ENCODE measurements at places on chromosomes 12 and 14.

GRCh38 chr12:39301422-39301821, 141.5 kb downstream of the KIF21A start:
- DNase-seq, result no peak

DNA sequence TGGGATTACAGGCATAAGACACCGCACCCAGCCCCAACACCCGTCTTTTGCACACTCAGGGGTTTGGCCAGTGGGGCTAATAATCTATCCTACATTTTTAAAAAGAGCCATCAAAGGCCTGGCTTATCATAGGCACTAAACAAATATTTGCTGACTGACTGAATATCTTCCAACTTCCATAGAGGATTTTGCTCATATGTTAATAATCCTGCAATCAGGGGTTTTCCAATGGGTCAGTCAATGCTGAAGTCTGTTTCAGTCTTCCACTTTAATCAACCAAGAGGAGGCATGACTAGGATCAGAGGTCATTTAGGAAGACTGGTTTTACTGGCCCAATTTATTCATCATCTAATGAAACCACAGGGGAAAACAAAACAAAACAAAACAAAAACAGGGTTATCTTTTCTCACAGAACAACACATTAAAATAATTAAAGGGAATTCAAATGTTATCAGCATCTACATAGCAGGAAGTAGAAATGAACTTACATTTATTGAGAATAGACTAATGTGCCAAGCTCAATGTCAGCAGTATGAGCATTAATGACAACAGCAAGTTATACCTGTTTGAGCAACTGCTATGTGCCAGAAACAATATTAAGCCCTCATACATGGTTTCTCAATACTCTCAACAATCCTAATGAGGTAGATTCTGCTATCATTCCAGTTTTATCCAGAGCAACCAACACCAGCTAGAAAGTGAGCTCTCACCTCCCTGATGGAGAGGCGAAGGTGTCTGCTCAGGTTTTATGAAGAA, 372.2 kb downstream of the EGLN3 start:
- no peak for DNase-seq

GRCh38 chr12:88706286-88706685, 126.0 kb upstream of the KITLG start:
- no peak for DNase-seq

DNA sequence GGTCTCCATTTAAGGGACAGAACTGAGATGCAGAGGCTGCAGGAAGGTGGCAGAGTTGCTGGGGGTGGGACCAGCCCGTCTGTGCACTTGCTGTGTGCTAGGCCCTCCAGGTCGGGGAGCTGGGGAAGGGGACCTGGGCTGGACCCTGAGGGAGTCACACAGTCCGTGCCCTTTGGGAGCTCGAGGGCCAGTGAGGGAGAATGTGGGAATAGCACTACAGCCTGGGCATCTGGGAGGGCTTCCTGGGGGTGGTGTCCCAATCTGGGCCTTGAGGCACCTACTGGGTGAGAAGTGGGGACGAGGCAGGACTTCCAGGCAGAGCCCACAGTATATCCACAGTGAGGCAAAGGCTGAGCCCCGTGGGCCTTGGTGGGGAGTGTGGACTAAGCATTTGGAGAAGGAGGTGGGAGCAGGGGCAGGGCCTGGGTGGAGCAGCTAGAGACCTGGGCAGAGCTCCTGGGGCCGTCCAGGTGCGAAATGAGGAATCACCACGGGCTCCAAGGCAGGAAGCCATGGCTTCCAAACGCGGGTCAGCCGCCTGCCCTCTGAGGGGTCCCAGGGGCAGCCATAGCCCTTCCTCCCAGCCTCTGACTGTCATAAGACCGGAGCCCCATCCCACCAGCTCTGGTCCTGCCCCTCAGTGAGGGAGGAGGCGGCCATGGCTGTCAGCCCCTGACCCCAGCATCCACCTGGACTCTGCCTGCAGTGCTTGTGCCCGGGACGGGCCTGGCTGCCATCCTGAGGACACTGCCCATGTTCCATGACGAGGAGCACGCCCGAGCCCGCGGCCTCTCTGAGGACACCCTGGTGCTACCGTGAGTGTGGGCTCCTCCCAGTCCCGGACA, 6.6 kb downstream of the ASPG start:
- DNase-seq, result no peak

DNA sequence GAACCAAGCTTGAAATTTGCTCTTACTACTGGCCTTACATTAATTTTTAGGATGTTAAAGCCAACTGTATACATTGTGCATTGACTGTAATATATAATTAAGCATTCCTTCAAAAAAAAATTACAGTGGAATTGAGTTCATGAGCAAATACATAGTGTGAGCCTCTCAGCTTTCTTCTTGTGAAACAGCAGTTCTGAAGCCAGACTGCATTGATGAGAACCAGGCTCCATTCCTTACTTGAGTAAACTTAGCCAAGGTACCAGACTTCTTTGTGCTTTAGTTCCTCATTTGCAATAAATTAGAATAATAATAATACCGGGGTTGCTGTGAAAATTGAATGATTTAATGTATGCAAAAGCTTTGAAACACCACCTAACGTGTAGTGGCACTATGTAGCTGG, 169.5 kb downstream of the ANO4 start:
- DNase-seq, result no peak

GRCh38 chr12:58557171-58557570, 363.1 kb downstream of the LRIG3 start:
- DNase-seq, result no peak

DNA sequence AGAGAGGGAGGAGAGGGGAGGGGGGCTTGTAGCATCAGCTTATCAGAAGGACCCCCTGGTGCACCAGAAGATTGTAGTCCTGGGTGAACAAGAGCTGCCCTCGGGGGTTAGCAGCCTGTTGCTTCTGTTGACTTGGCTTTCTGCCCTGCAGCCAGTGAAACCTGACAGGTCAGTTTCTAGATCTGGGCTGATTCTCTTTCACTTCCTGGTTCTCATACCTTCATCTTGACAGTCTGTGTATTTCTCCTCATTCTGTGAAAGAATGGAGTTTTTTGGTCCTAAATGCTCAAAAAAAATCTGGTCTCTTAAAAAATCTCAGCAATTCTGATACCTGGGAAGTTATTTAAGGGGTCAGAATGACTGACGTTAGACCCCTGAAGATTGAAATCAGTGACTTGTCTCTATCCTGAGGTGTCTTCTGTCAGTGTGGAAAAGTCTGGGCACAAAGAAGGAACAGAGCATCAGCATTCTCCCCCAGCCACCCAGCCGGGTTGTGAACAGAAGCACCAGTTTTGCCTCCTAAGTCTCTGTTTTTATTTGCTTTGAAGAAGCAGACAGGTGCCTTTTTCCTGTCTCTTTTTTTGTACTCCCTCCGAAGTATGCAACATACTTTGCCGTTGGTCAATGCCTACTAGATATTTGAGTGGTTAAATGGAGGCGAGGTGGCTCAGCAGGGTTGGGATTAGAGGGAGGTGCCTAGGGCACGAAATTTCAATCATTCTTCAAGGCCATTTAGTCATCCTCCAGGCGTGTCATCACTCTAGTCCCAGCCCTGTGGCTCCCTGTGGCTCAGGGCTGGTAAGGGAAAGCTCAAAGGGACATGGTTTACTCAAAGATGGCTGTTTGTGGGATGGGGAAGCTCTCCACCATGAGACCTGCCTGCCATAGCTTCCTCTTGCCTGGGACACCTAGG, 24.0 kb downstream of the TTC9 start:
- no peak for DNase-seq

- peak; percentile 62 for DNase-seq
Observed at GRCh38 chr12:76790564-76791552, 26.9 kb downstream of the ZDHHC17 start.

DNA sequence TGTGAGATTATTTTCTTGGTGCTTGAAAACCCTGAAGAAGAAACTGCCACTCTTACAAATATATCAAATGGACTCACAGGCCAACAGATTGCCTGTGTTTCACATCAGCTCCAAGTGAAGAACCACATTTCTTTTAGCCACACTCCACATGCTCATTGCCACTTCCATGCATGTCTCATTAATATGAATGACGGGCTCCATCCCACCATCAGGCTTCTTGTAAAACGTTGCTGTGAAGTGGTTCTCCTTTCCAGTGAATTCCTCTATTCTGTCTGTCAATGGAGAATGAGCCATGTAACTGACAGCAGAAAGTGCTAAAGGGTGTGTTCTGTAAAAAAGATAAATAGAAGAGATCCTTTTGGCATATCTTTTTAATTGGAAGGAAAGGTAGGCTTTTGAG, 188.2 kb upstream of the RMST start:
- DNase-seq, result no peak

DNA sequence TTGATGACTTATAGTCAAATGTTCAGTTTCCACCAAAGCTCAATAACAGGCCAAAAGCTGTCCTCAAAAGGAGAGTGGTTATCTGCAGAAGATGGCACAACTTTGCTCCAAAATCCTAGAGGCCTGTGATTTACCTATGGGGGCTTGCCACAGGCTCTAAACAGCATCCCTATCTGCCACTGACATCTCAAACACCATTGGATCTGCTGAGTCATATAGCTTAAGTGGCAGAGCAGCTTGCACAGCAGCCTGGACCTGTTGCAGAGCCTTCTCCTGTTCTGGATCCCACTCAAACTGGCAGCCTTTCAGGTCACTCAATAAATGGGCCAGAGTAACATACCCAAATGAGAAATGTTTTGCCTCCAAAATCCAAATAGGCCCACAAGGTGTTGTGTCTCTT, 60.6 kb upstream of the NAA30 start:
- no peak for DNase-seq

- no peak for DNase-seq
Observed at GRCh38 chr12:67545298-67545697, 103.2 kb upstream of the DYRK2 start.

- no peak for DNase-seq
Observed at GRCh38 chr12:67788118-67788517, 139.6 kb downstream of the DYRK2 start.

GRCh38 chr12:23729359-23729758, 220.1 kb downstream of the SOX5 start:
- no peak for DNase-seq

DNA sequence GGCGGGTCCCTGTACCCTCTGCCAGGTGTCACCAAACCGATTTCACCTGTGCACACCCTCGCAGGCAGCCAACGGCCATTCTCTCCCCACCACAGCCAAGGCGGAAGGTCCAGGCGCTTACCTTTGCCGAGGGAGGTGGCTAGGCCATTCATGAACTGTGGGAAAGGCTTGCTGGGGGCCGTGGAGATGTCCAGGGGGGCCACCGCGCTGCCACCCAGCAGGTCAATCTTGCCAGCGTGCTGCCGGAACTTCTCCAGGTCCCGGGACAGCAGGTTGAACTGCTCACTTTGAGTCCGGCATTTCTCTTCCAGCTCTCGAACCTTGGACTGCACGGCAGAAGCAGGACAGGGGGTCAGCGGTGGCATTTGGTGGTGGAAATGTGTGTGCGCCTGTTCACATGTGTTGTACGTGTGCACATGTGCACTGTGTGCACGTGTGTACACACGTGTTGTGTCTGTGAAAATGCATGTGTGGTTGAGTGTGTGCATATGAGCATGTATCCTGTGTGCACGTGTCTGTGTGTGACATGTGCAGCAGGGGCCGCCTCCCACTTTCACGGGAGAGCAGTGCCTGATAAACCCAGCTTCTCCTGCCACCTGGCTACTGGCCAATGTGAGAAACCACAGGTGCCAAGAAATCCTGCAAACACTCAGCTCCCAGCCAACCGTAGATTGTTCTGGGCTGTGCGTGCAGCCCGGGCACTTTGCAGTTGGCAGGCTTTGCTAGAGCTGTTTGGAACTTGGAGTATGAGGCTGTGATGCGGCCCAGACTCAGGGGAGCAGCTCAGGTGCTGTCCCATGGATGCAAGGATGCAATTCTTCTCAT, 118.9 kb downstream of the PIWIL1 start:
- peak; percentile 6 for DNase-seq

DNA sequence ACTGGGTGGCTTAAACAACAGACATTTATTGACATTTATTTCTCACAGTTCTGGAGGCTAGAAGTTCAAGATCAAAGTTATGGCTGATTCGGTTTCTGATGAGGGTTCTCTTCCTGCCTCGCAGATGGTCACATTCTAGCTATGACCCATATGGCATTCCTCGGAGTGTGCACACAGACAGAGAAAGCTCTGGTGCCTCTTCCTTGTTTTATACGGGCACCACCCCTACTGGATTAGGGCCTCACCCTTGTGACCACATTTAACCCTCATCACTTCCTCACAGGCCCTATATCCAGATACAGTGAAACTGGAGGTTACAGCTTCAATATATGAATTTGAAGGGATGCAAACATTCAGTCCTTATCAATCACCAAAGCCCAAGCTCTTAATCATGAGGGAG, 77.0 kb upstream of the OVCH1 start:
- DNase-seq, result no peak

DNA sequence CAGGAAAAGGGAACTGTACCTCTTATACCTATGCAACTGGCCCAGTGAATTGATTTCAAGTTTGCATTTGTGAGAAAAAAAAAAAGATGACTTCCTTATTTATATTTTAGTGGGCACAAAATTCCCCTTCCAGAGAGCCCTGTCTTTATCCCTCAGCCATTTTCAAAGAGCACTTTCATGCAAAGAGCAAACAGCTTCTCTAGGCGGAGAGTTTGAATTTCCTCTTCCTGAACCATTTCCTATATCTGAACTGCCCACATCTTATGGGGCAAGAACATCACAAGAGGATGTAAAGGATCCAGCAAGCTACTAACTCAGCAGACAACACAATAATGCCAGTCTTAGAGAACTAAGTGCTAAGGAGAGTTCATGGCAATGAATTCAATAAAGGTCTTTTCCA, 22.3 kb upstream of the PLXNC1 start:
- no peak for DNase-seq

- DNase-seq, result no peak
Observed at GRCh38 chr12:29960122-29960521, 176.4 kb upstream of the TMTC1 start.

GRCh38 chr12:50387972-50388478, 8.4 kb downstream of the FAM186A start:
- DNase-seq, result no peak

GRCh38 chr12:89064780-89065179, 287.5 kb downstream of the DUSP6 start:
- no peak for DNase-seq

DNA sequence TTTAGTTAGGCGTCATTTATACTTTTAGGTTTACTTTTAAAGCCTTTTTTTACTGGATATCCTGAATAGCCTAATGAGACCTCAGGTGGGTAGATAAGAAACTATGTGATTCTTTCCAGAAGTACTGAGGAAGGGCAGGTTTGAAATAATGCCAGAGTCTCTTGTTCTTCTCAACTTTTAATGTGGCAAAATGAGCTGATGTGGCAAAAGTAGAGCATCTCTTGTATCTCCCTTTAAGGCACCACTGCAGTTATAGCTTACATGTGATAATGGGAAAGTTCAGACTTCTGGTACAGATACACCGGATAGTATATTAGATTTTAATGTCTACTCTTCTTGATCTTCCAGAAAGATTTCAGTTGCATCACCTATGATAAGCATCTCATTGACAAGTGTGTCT, 1124.8 kb downstream of the LRFN5 start:
- DNase-seq, result no peak
